ENCODE measurements at places on chromosomes 6 and 20.

- no peak for DNase-seq
These were observed 107.2 kb downstream of the ATP9A start for GRCh38 chr20:51660672-51661608.

GRCh38 chr20:63522091-63522868 lies 1.7 kb downstream of the PPDPF start:
- no peak for DNase-seq

GRCh38 chr20:1286267-1287024 lies 20.4 kb downstream of the SNPH start:
- no peak for DNase-seq

DNA sequence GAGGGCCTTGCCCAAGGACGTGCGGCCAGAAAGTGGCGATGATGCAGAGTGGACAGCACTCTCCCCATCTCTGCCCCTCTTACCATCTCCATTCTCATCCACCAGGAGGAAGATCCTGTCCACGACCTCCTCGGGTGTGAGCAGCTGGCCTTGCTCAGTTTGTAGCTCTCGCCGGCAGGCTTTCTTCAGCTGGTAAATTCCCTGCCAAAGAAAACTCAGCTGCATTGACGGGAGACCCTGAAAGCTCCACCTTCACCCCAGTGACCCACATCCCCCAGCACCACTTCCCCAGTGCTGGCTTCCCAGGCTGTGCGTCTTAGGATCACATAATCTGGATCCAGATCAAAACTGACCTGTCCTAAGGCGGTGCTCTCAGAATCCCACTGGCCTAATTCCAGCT lies 9.2 kb downstream of the GUCA1B start:
- no peak for DNase-seq

DNA sequence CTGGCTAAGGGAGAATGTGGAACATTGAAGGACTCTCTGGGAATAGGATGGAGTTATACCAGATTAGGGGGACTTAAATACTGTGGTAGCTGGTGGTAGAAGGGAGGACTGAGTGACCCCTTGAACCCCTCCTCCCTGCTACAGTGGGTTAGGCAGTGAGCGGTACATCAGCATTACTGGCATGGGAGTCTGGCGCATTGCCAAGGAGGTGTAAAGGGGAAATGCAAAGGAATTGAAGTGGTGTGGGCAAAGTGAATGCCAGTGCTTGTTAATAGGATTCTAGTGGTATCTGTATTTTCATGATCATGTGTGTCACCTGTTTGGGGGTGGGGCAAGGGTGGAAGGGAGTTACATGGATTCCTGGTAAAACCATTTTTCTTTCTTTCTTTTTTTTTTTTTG lies 60.1 kb downstream of the GFRA4 start:
- DNase-seq, result no peak

DNA sequence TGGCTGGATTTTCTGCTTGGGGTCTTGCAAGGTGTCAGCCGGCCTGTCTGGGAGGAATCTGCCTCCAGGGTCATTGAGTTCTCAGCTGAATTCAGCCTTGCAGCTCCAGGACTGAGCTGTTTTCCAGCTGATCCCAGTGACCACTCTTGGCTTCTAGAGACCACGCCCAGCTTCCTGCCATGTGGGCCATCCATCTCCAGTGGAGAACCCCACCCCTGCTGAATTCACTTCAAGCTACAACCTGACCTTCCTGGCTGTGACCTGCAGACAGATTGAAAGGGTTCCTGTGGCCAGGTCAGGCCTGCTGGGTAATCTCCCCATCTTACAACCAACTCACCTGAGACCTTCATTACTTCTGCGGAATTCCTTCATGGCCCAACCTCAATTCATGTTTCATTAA lies 26.5 kb upstream of the SYNDIG1 start:
- no peak for DNase-seq

DNA sequence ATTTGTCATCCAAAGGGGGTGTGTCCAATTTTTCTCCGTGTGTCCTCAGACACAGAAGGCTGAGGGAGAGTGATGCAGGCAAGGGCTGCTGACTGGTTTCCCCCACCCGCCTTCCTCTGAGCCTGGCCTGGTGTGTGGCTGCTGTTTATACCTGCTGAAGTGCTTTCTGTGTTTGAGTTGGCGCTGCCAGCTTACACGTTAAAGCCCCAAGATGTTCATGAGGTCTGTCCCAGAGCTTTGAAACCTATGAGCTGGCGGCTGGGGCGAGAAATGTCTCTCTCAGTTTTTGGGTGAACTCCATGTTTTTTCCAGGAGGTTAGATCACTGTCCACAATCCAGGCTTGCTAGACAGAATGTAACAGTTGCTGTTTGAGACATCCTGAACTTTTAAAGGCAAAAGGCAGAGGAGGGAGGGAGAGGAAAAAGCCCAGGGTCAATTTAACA lies 69.0 kb upstream of the CCN2 start:
- DNase-seq, result no peak

GRCh38 chr20:10837901-10838300 lies 164.1 kb upstream of the JAG1 start:
- DNase-seq, result no peak

- DNase-seq, result no peak
These were observed 52.4 kb downstream of the SYNJ2 start for GRCh38 chr6:158033751-158034702.

- peak; percentile 79 for DNase-seq
These were observed 154.6 kb downstream of the ZDHHC14 start for GRCh38 chr6:157535340-157536222.

Measured in Kasumi-1 (cell line).